Smooth muscle cell of the pulmonary artery (primary cell): ENCODE measurements at places on chromosomes 1 and 21. TPM values are rescaled to one million over a fixed set of nuclear protein-coding genes. Genes with fewer than 3 reads are reported as not detected.

The IRF6 gene
- 2.7 and 4.1 TPM in 2 replicates for total RNA-seq

The TMEM59 gene
- 478 and 637 TPM in 2 replicates for total RNA-seq

The CHI3L1 gene
- 0.39 and 1.1 TPM in 2 replicates for total RNA-seq

The CFHR3 gene
- not detected in 2 replicates for total RNA-seq

The UBL4B gene
- total RNA-seq, result not detected in 2 replicates

The RHOU gene
- total RNA-seq, result 0.91 and 1.1 TPM in 2 replicates

The RXRG gene
- 0.03 TPM in 1 of 2 replicates, not detected in the other for total RNA-seq

The OR2T2 gene
- not detected in 2 replicates for total RNA-seq

The RAB3B gene
- total RNA-seq, result 28.3 and 37.1 TPM in 2 replicates

The NCF2 gene
- 0.39 and 0.89 TPM in 2 replicates for total RNA-seq

The IFNLR1 gene
- under 0.01 TPM in 1 of 2 replicates, not detected in the other for total RNA-seq

The SLFNL1 gene
- 0.46 and 0.86 TPM in 2 replicates for total RNA-seq

The GRHL3 gene
- total RNA-seq, result 0.03 TPM in 1 of 2 replicates, not detected in the other

The TMPRSS15 gene
- not detected in 2 replicates for total RNA-seq

The ADAMTS5 gene
- total RNA-seq, result 2.1 and 14.7 TPM in 2 replicates

The DNAH14 gene
- 4.4 and 8.2 TPM in 2 replicates for total RNA-seq

The NBPF6 gene
- total RNA-seq, result 0.07 and 0.10 TPM in 2 replicates

The SPRR2F gene
- total RNA-seq, result not detected in 2 replicates

The NKAIN1 gene
- 0.26 and 0.40 TPM in 2 replicates for total RNA-seq

The GBP1 gene
- 12.4 and 15.1 TPM in 2 replicates for total RNA-seq

The FCRLB gene
- 1.6 and 2.9 TPM in 2 replicates for total RNA-seq

The OR2T29 gene
- total RNA-seq, result not detected in 2 replicates

The CD2 gene
- not detected in 2 replicates for total RNA-seq

The ATP8B2 gene
- 195 and 234 TPM in 2 replicates for total RNA-seq
